Right atrium auricular region (tissue), 2 donors: ENCODE measurements at places on chromosomes 3 and 15. TPM values are rescaled to one million over a fixed set of nuclear protein-coding genes. Genes with fewer than 3 reads are reported as not detected.

KCNMB3 gene
- total RNA-seq: 1.1 TPM

DNA sequence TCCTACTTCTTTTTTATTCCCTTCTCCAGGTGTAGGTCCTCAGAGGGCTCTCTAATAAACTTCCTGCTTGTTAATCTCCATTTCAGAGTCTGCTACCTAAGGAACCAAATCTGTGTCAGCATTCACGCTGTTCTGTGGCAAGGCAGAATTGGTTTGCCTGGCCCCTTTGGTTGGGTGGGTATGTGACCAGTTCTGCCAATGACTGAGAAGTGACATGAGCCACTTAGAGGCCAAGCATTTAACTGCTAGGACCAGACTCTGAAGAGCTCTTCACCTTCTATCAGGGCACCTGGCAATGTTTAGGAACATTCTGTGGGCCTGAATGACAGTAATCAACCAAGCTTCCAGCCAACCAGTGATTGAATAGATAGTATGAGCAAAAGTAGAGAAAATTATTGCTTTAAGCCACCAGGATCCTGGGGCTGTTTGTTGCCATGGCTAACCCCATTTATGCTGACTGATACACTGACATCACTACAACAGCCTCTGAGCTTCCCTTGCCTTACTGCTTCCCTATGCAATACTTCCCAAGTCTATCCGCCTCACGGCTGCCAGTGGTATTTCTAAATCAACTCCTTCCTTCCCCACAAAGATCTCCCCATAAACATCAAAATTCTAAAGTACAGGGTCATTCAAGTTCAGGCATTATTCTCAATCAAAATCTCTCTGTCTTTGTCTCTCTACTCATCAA lies 7.6 kb downstream of the FRMD4B start:
- DNase-seq: no peak

GRCh38 chr3:54784021-54784420 lies 143.8 kb downstream of the LRTM1 start:
- no peak for DNase-seq

DNA sequence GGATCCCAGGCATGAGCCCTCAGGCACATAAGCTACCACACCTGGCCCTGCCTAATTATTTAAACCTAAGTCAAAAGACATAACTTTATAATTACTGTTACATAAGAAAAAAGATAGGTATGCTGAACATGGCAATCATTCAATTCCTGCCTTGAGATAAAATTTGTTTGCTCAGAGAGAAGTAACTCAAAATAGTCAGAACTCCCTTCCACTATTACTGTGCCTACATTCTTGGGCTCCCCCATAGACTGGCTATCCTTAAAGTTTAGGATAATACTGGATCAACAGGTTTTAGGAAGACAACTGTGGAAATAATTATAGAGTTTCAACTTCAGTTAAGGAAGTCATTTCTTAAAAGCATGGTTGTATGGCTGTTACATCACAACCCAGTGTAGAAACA lies 9.9 kb downstream of the WDR53 start:
- no peak for DNase-seq
